ENCODE measurements at places on chromosomes 2 and 18. TPM values are rescaled to one million over a fixed set of nuclear protein-coding genes. Genes with fewer than 3 reads are reported as not detected.

DNA sequence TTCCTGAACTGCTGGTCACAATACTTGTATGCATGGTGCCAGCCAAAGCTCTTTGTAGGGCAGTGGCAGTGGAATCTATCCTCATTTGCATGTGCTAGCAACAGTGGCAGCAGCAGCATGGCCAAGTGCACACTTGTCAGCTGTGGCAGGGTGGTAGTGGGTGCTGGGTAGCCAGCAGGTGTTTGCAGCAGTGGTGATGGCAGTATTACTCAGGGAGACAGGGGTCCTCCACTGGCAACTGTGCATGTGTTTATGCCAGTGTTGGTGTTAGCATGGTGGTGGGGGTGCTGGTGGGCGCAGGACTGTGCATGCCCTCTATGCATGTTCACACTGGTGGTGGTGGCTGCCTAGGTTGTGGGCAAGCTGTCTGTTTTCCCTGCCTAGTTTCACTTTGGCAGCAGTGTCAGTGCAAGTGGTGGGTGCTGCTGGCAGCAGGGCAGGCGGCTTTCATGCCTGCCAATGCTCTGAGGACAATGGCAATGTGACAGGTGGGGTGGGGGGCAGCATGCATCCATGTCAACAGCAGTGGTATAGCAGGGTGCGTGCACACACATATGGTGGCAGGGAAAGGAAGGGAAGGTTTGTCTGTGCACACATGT lies 41.2 kb downstream of the GALNT13 start:
- no peak for DNase-seq

- DNase-seq: no peak
These were observed 3.8 kb upstream of the TOGARAM2 start for GRCh38 chr2:28977176-28977875.

DNA sequence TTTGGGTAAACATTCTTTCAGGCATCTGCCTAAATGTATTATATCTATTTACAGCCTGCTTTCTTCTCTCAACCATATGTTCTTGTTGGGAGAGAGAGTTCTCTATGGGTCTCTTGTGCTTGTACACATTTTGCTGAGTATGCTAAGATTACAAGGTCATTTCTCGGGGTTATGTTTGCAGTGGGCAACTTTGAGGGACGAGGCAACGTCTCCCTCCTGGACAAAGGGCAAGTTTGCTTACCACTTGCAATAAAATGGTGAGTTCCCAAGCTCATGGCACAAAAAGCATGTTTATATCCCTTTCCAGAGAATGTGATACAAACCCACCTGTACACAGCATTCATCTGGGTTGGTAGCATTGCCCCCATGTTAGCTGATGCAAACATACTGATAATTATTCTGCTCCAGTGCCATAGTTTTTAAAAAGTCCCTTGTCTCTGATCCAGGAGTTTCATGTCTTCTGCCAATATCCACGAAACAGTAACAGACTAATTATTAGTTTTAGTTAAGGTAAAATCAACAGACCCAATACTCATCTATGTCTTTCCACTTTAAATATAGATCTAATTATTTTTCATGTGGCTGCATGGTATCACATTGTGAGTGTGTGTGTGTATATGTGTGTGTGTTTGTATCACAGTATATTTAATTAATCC lies 84.2 kb upstream of the MAPK4 start:
- DNase-seq: no peak

- no peak for DNase-seq
These were observed 99.6 kb upstream of the MAP2 start for GRCh38 chr2:209324281-209324680.

- no peak for DNase-seq
These were observed 134.5 kb upstream of the DDX18 start for GRCh38 chr2:117679952-117680351.

- DNase-seq: no peak
These were observed 67.3 kb downstream of the CAMKMT start for GRCh38 chr2:44429034-44429433.

DNA sequence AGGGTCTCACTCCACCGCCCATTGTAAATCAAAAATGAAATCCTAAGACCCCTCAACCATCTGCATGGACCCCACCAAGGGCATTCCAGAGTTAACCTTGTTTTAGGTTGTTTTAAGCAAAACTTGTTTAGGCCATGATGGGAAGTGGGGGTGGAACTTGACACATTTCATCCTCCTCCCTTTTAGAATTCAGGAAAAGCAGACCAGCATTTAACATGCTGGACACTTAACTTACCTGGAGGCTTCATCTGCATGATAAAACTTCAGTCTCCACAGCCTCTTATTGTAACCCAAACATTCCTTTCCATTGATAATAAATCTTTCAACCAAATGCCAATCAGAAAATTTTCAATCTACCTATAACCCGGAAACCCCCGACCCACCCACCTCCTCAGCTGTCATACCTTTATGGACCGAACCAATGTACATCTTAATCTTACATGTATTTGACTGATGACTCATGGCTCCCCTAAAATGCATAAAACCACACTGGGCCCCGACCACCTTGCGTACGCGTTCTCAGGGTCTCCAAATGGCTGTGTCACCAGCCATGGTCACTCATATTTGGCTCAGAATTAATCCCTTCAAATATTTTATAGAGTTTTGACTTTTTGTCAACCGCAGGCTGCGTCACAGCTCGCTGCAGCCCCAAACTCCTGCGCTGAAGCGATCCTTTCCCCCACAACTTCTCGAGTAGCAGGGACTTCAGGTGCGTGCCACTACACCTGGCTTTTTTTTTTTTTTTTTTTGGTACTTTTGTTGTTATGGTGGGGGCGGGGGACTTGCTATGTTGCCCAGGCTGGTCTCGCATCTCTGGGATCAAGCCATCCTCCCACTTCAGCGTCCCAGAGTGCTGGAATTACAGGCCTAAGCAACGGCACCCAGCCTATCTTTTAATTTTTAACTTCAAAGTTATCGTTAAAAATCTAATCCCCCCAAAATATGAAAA lies 917 bp downstream of the MPPE1 start:
- DNase-seq: no peak

Gene SNRNP27
- 39.7 TPM for total RNA-seq

Gene PLB1
- total RNA-seq: 0.80 TPM

All from Panc1 (cell line).